Activated T-helper 2 cell treated with anti-CD3 and anti-CD28 coated beads, Interferon-gamma antibody, Interleukin-2, Interleukin-4, amounts not matched to agents 10 μg/mL and 5 μg/mL and 100 μg/mL, durations not matched to agents 14 hours and 24 hours and 36 hours (primary cell): ENCODE measurements at places on chromosomes 13 and 19. TPM values are rescaled to one million over a fixed set of nuclear protein-coding genes. Genes with fewer than 3 reads are reported as not detected.

The OVOL3 gene
- not detected in 2 replicates for total RNA-seq

The ZNF154 gene
- 3.9 and 4.0 TPM in 2 replicates for total RNA-seq

The ERF gene
- total RNA-seq, result 58.4 and 59.1 TPM in 2 replicates

The CYP2A6 gene
- not detected in 2 replicates for total RNA-seq

The EHD2 gene
- 1.4 TPM in 2 replicates for total RNA-seq

The ZNF610 gene
- total RNA-seq, result 0.50 and 1.1 TPM in 2 replicates

The ZNF253 gene
- 8.6 and 9.9 TPM in 2 replicates for total RNA-seq

The CBY2 gene
- total RNA-seq, result not detected in 2 replicates

The ZNF93 gene
- total RNA-seq, result 7.1 and 7.6 TPM in 2 replicates

The CD70 gene
- total RNA-seq, result 85.5 and 88.7 TPM in 2 replicates

The ACTMAP gene
- total RNA-seq, result 13.2 and 14.2 TPM in 2 replicates
